Foreskin melanocyte (primary cell): ENCODE measurements at places on chromosomes 16 and 17.

DNA sequence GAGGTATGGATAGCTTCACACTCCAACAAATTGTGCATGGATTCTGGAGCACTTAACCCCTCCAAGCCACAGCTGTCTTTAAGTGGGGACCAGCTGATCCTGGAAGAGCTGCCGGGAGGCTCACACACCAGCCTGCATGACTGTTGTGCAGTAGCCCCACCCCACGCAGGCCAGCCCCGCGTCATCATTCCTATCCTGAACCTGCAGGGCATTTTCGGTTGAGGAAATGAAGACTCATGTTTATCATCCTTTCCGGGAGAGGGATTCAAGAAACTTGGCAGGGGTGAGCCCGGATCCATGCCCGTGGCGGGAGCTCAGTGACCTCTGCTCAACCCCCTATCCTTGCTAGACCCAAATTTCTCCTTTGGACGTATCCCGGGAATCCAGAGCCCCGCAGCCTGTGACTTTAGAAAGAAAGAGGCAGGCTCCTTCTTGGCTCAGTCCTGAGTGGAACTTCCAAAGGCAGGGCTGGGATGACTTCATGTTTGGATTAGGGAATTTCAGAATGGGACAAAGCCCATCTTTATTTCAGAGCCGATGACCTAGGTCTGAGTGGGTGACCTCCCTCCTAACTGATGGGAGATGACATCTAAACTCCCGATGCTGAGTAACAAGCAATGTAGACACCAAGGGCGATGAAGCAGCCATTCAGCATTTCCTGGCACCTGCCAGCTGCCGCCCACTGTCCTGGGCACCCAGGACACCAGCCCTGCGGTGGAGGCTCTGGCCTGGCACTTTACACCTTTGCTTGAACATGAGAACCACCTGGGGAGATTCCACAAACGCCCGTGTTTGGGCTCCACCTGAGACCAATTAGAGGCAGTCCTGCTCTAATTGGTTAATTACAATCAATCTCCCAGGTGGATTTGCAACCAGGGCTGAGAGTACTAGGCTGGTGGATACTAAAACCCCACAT, 43.3 kb upstream of the CMIP start:
- peak; percentile 82 for DNase-seq

DNA sequence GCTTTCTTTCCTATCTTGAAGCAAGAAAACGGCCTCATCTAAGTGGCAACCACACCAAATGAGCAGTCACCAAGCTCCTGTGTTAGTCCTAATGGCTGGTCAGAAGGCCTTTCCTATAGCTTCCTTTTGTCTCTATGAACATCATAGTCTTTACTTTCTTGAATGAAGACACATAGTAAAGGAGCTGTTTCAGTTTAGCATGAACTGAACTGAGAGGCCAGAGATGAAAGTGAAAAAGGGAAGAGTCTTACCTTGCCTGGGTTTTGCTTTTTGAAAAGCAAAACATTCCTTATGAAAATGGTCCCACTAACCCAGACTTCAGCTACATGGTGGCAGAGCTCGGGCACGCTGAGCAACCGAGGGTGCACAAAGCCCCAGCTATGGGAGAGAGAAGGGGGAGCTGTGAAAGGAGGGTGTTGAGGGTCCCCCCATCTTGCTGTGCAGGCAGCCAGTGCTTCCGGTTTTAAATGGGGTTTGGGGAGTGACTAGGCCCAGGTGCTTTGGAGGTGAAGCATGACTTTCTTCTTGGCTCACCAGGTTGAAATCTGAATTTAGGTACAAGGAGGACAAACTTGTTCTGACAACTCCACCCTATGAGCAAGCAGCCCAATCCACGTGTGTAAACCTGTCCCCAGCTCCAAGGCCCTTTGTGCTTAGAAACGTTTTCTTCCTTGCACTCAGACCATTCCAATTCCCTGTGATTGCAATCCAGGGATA, 9.1 kb upstream of the PSMC3IP start:
- no peak for DNase-seq

DNA sequence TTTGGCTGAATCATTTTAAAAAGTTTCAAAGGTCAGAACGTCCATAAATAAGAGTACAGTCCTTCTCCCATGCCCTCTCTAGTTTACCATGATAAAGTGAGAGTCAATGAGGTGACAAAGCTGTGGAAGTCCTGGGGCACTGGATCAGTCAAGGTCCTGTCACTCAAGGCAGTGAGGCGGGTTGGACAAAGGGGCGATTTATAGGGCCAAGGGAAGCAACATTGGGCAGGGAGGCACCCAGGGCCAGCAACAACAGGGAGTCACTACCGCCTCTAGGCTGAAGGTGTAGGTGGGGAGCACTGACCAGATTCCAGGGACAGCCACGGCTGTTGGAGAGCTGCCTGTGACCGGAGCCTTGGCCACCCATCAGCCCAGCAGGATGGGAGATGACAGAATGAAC, 28.6 kb upstream of the DYNLL2 start:
- DNase-seq = no peak

DNA sequence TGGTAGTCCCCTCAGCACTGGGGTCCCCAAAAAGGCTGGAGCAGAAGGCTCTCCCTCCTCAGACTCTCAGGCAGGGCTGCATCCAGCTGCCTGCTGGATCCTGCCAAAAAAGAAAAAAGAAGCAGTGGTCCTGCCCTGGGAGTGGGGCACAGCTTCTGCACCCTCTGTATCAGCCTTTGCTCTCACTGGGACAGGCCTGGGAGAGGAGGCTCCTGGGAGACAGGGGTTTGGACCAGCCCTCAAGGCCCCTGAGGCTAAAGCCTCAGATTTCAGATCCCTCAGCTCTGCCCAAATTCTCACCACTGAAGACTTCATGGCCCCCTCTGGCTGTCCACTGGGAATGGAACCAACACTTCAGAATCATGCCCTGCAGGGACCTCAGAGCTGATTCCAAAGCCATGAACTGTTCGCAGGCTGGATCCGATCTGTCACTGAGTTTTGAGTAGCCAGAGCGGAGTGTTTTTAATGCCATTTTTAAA, 96.9 kb downstream of the C16orf78 start:
- no peak for DNase-seq
